Choroid plexus epithelial cell (primary cell): ENCODE measurements at places on chromosomes 7 and 10.

DNA sequence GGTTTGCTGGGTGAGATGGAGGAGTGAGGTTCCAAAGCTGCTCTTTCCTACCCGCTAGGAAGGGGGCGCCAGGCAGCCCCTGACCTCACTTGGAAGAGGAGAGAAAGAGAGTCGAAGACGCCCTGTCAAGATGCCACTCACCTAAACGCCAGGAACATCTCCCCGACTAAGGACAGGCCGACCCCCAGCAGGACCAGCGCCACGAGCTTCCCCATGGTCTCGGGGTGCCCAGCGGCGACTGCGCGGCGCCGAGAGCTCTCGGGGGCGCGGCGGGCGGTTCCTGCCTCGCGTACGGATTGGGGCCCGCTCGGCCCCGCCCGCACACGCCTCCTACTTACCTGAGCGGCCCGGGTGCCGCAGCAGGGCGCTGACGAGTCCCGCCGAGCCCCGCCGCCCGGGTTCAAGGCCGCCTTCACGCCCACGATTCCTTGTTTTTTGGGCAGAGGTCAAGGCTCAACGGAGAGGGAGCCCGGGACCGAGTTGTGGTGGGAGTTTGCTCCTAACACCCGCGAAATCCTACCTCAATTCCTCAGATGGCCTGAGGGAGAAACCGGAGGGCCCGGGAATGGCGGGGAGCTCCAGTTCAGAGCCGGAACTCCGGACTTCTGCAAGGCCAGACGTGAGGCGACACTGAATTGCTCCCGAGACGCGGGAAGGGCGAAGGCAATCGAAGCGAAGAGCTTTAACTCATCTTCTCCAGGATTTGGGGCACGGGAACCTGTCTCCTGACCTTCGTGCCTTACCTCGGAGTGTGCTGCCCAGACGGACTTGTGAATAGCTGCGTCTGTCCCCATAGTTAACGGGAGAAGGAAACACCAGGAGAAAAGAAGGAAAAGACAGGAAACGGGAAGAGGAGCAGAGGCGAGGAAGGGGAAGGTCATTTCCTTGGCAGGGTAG lies at the start of gene PON3:
PON3 (minus strand) TSS at position 240 of the 897 bp plus-strand sequence; CDS start at position 215, 25 bp downstream.
- DNase-seq = no peak

DNA sequence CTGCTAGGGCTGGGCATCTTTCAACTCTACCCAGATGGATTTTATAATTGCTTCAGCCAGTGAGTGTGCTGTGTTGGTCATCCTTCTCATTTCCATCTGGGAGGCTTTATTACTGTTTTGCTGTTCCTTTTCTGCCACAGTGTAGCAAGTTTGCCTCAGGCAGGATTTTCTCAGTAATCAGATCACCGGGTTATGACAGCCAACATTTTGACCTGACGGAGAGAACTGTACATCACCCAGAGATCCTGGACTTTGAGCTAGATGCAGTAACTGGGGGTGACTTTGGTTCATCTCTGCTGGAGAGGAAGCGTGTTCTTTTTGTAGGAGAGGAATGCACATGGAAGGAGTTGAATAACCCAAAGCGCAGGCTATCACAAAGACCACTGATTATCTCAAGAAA lies 111.8 kb upstream of the AGR3 start:
- no peak for DNase-seq

- no peak for DNase-seq
These were observed 46.4 kb upstream of the MKRN1 start for GRCh38 chr7:140525743-140526142.

GRCh38 chr10:126638542-126638941 lies 32.0 kb downstream of the C10orf90 start:
- no peak for DNase-seq

DNA sequence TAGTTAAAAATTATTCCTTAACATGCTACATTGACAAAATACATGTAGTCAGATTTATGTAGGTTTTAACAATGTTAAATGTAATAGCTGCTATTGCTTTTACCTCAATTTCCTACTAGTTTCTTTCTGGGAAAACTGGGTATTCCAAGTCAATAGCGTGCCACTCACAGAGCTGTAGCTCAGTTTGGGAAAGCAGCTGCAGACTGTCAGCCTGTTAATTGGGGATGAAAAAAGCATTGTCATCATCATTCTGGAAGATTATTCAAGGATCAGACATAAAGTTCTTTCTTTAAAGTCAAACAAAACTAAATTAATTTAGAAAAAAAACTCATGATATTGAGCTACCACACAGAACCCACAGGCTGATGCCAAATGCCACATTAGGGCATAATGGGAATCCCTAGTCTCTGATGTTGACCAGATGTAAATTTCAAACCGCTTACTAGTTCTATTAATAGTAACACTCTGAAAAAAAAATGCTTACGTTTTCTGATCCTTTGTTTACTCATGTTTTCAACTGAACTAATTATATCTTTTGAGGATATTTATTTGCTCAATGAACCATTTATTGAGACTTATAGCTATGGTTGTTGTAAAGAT lies 19.6 kb upstream of the AGMO start:
- no peak for DNase-seq

GRCh38 chr7:105426606-105427146 lies 38.0 kb upstream of the SRPK2 start:
- DNase-seq = no peak

DNA sequence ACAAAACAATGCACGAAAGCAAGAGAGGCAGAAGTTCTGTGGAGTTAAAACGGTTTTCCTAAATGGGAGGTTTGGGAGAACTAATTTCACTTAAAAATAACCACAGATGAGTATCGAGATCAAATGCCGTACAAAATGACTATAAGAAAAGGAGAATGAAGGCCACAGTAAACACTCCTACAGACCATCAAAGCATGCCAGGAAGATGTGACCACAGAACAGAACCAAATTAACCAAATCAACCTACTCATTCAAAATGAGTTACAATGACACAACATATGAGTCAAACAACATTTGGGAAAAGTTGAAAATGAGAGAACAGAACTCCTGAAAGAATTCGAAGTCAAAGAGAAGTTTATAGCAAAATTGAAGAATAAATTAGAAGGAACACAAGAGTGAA lies 24.3 kb upstream of the DOCK1 start:
- DNase-seq = no peak

DNA sequence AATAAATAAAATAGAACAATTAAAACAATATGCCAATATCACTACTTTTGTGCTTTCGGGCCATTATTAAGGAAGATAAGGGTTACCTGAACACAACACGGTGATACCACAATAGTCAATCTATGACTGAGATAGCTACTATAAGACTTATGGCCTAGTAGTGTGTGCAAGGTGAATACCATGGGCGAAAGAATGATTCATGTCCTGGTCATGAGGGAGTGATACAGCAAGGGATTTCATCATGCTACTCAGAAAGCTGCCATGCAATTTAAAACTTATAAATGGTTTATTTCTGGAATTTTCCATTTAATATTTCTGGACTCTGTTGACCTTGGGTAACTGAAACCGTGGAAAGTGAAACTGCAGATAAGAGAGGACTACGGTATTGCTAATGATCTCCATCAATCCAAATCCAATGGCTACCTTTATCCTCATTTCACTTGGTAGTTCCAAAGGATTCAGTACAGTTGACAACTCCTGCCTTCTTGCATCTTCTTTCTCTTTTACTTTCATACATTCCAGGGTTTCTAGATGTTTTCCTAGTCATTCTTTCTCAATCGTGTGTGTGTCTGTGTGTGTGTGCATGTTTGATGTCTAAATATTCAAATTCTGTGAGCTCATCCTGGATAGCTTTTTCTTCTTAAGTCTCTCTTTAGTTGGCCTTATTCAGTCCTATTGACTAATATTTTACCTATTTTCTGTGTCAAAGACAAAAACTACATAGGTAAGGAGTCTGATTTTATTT lies 100.5 kb upstream of the MAGI2 start:
- DNase-seq = peak; percentile 82

DNA sequence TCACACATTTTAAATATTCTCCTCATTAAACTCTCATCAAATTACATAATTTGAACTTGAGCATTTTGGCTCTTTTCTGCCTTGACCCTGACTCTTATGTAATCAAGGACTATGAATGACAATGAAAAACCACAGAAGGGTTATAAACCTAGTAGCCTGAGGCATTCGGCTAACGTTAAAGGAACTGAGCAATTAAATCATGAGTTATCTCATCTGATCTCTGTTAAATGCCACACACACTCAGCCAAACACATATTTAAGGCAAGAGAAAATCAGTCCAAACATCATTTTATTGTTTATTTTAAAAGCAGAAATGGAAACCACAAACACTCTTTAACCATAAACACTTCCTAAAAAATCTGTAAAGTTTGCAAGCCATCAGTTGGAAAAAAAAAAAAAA lies 204.3 kb downstream of the DGKI start:
- peak; percentile 15 for DNase-seq

GRCh38 chr10:104664205-104664604 lies 23.1 kb downstream of the SORCS3 start:
- DNase-seq = no peak

- DNase-seq = no peak
These were observed 146.3 kb downstream of the MDFIC start for GRCh38 chr7:115068220-115068619.

- DNase-seq = peak; percentile 54
These were observed 2.7 kb upstream of the PDGFA start for GRCh38 chr7:522071-522950.

- DNase-seq = no peak
These were observed 691.1 kb downstream of the PHTF2 start for GRCh38 chr7:78489476-78490240.

- no peak for DNase-seq
These were observed 4.5 kb downstream of the EIF4H start for GRCh38 chr7:74178632-74179031.

- DNase-seq = no peak
These were observed 131.6 kb upstream of the LSM8 start for GRCh38 chr7:118052336-118052735.
